ENCODE measurements at places on chromosomes 1 and 21.

- no peak for DNase-seq
These were observed 236.9 kb downstream of the SIPA1L2 start for GRCh38 chr1:232393010-232393409.

- DNase-seq: no peak
These were observed 18.8 kb upstream of the C2CD2 start for GRCh38 chr21:41972511-41973205.

DNA sequence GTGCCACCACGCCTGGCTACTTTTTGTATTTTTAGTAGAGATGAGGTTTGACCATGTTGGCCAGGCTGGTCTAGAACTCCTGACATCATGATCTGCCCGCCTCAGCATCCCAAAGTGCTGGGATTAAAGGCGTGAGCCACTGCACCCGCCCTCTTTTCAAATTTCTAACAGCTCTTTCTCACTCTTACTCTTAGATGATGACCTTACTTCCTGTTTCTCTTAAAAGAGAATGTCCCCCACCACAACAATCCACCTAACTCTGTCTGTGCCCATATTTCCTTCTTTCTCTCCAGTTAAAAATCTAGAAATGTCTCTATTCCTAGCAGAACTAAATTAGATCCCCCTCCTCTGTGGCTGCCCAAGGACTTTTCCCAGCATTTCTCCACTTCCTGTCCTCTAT is 46.6 kb upstream of the RGS2 start:
- no peak for DNase-seq

- DNase-seq: no peak
These were observed 117.8 kb downstream of the LIPI start for GRCh38 chr21:14092834-14093560.

DNA sequence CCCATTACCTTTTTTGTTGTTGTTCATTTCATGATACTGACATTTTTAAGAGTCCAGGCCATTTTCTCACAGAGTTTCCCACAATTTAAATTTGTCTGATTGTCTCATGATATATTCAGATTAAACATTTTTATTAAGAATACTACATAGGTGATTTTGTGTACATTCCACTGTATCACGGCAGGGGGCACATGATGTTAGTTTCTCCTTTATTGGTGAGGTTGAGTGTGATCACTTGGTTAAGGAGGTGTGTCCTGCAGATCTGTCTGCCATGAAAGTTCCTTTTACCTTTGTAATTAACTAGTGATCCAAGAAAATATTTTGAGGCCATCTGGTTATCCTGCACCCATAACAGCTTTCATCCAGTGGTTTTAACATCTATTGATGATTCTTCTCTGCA is 11.8 kb downstream of the RTCA start:
- peak; percentile 5 for DNase-seq

- peak; percentile 36 for DNase-seq
These were observed 79.1 kb downstream of the GABPA start for GRCh38 chr21:25813917-25814316.

GRCh38 chr1:221040691-221041285 is 161.5 kb downstream of the HLX start:
- no peak for DNase-seq

GRCh38 chr1:242691610-242691945 is 167.1 kb upstream of the PLD5 start:
- no peak for DNase-seq

- DNase-seq: peak; percentile 37
These were observed 303.2 kb downstream of the LMX1A start for GRCh38 chr1:165053351-165053750.

Data from epithelial cell of esophagus (primary cell).